ENCODE measurements at places on chromosomes 12 and 14.

DNA sequence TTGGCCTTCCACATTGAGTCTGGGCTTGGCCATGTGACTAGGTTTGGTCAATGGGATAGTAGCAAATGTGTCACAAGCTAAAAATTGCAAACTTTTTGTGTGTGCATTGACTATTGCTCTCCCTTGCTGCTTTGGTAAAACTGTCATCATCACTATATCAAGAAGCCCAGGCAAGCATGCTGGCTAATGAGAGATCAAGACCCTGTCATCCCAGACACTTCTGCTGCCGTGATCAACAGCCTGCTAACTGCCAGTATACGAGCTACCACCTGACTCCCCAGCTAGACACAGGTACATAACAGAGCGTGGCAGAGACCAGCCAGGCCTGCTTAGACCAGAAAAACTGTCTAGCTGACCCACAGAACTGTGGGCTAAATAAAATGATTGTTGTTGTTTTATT, 456.7 kb upstream of the DCN start:
- no peak for DNase-seq

- no peak for DNase-seq
These were observed 32.8 kb downstream of the ABCD2 start for GRCh38 chr12:39586816-39587215.

- DNase-seq = no peak
These were observed 13.4 kb downstream of the PSEN1 start for GRCh38 chr14:73149753-73150152.

DNA sequence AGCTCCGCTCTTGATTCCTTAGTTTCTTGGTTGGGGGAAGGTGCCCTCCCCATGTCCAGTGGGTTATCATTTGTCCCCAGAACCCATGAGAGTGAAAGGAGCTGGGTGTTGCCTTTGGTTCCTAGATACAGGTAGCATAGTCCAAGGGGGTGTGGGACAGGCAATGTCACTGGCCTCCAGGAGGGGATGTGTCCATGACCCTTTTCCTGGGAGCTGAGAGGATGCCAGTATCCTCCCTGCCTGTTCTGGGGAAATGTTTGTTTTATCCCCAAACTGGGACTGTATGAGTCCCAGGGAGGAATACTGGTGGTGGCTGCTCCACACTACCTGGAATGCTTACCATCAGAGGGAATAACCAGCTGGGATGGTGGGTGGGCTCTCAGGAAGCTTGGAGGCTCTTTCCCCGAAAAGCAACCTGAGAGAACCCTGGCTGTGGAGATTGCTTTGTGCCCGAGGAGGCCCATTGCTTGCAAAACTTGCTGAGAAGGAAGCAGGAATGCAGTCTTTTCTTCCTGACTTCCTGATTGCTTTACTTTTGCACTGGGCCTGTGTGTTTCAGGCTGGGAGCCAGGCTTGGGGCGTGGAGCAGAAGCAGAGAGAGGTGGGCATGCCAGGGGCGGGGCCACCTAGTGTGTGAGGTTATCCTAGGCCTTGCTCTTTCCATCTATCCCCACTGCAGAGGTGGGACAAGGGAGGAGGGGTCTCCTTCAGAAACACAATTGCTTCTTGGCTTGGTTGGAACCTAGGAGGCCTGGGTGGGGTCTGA, 715 bp upstream of the SLC10A1 start:
- no peak for DNase-seq

- DNase-seq = no peak
These were observed 242.3 kb downstream of the CCER1 start for GRCh38 chr12:90712671-90713070.

DNA sequence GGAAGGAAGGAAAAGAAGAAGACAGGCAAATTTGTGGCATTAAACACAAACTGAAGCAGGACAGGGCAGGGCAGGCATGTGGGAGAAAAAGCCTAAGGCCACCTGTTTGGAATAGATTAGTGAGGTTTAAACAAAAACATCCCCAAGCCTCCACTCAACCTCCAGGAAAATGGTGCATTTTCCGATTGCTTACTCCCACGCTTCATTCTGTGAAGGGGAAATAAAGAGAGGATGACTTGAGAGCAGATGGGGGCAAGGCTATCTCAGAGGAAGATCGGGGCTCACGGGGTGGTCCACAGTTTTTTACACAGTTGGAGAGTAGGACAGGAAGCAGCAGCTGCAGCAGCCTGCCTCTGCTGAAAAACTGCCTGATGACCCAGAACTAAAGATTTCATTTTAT, 250.9 kb downstream of the DUSP6 start:
- no peak for DNase-seq

GRCh38 chr14:68042586-68043210, 223.1 kb downstream of the RAD51B start:
- DNase-seq = no peak

- DNase-seq = no peak
These were observed 123.9 kb downstream of the PRMT8 start for GRCh38 chr12:3614806-3615466.

- no peak for DNase-seq
These were observed 486.2 kb downstream of the VRK1 start for GRCh38 chr14:97283426-97283825.

DNA sequence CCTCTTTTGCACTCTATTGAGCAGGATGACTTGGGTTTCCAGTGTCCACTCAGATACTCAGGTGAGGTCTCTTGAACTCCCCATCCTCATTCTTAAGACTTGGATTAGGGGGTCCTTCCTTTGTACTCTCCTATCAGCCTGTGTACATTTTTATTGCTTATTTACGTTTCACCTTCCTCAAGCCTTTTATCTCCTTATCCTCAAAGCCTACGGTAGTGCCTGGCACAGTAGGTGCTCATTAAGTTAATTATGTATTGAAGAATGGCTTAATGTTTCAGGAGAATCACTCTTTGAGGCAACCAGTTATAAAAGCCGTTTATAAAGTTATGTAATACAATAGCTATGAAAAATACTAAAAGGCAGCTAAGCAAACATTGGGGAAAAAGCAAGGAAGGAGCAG, 315.7 kb downstream of the NPAS3 start:
- no peak for DNase-seq

Data from left forelimb (tissue), 1 donor.